Gastrocnemius medialis (tissue), 4 donors: ENCODE measurements at places on chromosomes 1 and 21.

DNA sequence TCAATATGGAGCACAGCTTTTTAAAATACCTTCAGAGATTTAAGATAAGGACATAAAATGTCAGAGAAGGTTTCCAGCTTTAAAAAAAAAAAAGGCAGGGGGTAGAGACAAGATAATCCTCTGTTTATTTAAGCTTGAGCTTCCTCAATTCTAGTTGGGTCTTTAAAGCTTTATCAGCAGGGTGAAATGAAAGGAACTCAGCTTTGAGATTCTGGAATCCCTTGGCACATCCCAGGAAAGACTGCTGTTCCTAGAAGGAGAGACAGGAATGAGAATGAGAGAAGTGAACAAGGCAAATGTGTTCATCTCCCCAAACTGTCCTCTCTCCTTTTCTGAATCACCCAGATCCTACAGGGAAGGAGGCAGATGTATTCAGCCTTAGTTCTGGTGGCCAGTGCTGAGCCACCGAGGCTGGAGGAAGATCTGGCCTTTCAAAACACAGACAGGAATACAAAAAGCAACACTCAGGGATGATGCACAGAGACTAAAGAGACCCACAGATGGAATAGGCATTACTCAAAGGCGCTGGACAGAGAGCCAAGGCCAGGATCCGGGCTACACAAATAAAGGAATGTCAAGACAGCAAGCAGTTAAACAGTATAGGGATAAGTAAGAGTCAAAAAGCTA lies 385.8 kb upstream of the DUSP10 start:
- H3K27me3 ChIP-seq, result no peaks in the 10 kb centered on the region
- H3K4me1 ChIP-seq, result no peaks in the 10 kb centered on the region
- no peak overlapping the region for H3K4me3 ChIP-seq
- DNase-seq, result no peak

DNA sequence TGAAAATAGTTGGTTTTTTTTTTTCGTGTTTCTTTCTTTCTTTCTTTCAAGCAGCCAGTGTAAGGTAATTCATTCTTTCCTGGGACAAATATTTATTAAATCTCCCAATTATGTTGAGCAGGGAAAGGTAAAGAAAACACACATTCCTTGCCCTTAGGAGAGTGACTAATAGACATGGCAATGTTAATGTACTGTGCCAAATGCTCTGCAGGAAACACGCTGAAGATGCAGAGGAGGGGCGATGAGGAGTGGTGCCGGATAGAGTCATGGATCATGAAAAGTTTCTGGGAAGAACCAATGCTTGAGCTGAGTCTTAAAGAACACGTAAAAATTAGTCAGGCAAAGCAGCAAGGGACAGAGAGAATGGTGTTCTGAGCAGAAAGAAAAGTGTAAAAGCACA lies 199.2 kb downstream of the DNM3 start:
- DNase-seq, result no peak
- H3K4me3 ChIP-seq, result no peak overlapping the region
- H3K4me1 ChIP-seq, result no peaks in the 10 kb centered on the region
- H3K27me3 ChIP-seq, result no peaks in the 10 kb centered on the region
- H3K36me3 ChIP-seq, result peaks cover 4% of the 10 kb centered on the region

DNA sequence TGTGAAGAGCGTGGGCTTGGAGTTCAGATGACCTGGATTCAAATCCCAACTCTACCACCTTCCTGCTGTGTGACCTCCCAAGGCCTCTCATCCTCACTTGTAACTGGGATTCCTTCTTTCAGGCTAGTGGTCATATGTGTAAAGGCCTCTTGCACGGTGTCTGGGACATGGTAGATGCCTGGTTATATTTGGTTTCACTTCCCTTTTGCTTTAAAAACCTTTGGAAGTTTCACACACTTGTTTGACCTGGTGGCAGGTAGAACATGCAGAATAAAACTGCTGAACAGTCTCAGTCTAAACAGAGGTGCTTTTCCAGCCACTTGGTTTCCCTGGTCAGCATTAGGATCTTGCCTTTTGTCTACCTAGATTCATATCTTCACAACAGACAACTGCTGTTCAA lies 37.0 kb upstream of the RCAN3 start:
- no peaks in the 10 kb centered on the region for H3K4me1 ChIP-seq
- no peaks in the 10 kb centered on the region for H3K27me3 ChIP-seq
- H3K36me3 ChIP-seq, result peaks cover 4% of the 10 kb centered on the region
- no peak overlapping the region for H3K4me3 ChIP-seq

DNA sequence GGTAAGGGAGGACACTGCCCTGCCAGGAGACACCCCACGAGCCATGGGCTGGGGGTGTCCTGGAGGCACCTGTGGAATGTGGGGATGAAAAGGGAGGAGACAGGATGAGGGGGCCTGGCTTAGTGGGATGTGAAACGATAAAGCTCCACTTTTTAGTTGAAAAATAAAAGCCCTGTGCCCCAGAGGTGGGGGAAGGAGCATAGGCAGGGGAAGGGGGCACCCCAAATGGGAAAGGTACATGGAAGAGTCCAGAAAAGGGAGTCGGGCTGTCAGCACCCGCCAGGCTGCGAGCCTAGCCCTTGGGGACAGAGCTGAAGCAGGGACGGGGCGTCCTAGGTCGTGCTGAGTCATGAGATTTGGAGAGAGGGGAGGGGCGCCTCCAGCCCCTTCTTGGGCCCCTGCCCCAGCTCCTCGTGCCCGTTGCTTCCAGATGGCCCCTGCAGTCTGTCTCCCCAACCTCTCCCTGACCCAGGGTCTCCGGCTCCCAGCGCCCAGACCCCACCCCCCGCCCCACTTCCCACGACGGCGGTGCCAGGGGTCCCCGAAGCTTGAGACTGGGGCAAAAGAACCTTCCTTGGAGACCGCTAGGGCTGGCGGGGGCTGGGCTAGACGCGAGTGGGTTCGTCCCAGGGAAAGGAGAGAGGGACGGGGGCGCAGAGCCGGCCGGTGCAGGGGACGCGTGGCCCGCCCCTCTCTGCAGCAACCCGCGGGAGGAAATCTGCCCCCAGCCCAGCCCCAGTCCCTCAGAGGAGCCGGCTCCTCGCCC lies 795 bp downstream of the SYT2 start:
- peak overlapping the region; percentile 31 for H3K4me3 ChIP-seq
- DNase-seq, result no peak
- H3K4me1 ChIP-seq, result no peaks in the 10 kb centered on the region

GRCh38 chr1:55987491-55988249 lies 591.7 kb downstream of the PLPP3 start:
- no peak overlapping the region for H3K4me3 ChIP-seq
- peaks cover 3% of the 10 kb centered on the region for H3K4me1 ChIP-seq
- H3K27me3 ChIP-seq, result no peaks in the 10 kb centered on the region

DNA sequence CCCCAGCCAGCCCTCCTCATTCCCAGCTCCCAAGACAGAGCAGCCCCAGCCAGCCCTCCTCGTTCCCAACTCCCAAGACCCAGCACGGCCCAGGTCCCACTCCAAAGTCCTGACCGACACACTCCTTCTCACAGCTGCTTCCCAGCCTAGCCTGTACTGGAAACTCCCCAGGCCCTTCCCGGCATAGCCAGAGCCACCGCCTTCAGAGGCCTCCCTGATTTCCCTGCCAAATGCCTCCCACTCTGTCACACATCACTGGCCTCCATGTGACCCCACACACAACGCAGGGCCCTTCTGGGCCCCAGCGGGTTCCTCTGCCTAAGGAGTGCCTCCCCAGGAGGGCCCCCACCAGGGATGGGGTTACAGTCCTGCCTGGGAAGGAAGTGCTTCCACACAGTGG lies 2.8 kb downstream of the UBE2J2 start:
- H3K36me3 ChIP-seq, result no peaks in the 10 kb centered on the region
- no peaks in the 10 kb centered on the region for H3K27me3 ChIP-seq
- peaks cover 34% of the 10 kb centered on the region for H3K4me1 ChIP-seq
- no peak for DNase-seq
- peak overlapping the region; percentile 35 for H3K4me3 ChIP-seq

GRCh38 chr1:244302876-244303609 lies 148.7 kb downstream of the ADSS2 start:
- no peaks in the 10 kb centered on the region for H3K36me3 ChIP-seq
- H3K27me3 ChIP-seq, result no peaks in the 10 kb centered on the region
- H3K27ac ChIP-seq, result no peak overlapping the region
- H3K4me1 ChIP-seq, result no peaks in the 10 kb centered on the region

- no peaks in the 10 kb centered on the region for H3K36me3 ChIP-seq
- no peak overlapping the region for H3K4me3 ChIP-seq
- no peak for DNase-seq
- H3K27ac ChIP-seq, result no peak overlapping the region
- no peaks in the 10 kb centered on the region for H3K27me3 ChIP-seq
- no peaks in the 10 kb centered on the region for H3K4me1 ChIP-seq
Measured at GRCh38 chr1:155389826-155390225, 69.1 kb downstream of the RUSC1 start.

GRCh38 chr1:58738876-58739275 lies 39.0 kb upstream of the MYSM1 start:
- no peaks in the 10 kb centered on the region for H3K36me3 ChIP-seq
- no peaks in the 10 kb centered on the region for H3K27me3 ChIP-seq
- no peak overlapping the region for H3K4me3 ChIP-seq

DNA sequence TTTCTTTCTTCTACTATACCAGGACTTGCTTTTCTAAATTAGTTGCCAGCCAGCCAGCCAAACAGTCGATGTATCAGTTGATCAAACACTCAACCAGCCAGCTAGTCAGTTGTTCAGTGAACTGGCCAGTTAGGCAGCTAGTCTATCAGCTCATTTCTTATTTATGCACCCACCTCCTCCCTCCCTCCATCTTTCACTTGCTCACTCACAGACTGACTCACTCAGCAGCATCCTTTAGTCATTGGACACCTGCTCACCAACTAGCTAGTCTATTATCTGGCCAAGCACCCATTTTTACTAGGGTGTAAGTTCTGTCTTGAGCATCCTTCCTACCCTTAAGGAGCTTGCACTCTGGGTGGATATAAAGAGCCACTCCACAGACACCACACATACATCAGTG lies 5.9 kb upstream of the SPRR4 start:
- H3K27me3 ChIP-seq, result no peaks in the 10 kb centered on the region
- no peaks in the 10 kb centered on the region for H3K36me3 ChIP-seq
- H3K4me3 ChIP-seq, result no peak overlapping the region
- no peak overlapping the region for H3K27ac ChIP-seq
- no peaks in the 10 kb centered on the region for H3K4me1 ChIP-seq
